Keratinocyte (primary cell): ENCODE measurements at places on chromosomes 1 and 21. TPM values are rescaled to one million over a fixed set of nuclear protein-coding genes. Genes with fewer than 3 reads are reported as not detected.

- H3K27me3 ChIP-seq, result no peaks in the 10 kb centered on the region
- DNase-seq, result no peak
- H3K36me3 ChIP-seq, result no peaks in the 10 kb centered on the region
- H3K4me3 ChIP-seq, result no peak overlapping the region
- no peaks in the 10 kb centered on the region for H3K4me1 ChIP-seq
Observed at GRCh38 chr1:70666381-70667140, 255.5 kb downstream of the CTH start.

DNA sequence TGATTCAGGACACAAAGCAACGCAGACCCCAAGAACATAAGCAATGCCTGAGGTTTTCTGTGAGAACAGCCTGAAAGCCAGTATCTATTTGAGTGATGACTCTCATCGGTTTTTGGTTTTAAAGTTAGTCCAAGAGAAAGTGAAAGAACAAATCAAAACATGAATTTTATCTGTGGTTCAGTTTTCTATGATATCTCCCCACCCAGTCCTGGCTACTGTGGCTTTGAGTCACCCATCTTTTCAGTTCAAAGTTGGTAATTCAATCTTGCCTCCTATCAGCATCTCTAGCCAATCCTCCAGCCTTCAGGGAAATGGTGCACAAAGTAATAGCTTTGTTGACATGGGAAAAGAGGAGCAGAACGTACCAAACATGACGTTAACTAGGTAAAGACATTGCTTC lies 40.5 kb upstream of the KRTAP19-8 start:
- no peak for DNase-seq
- no peak overlapping the region for H3K4me3 ChIP-seq
- no peaks in the 10 kb centered on the region for H3K4me1 ChIP-seq
- no peaks in the 10 kb centered on the region for H3K27me3 ChIP-seq
- no peak overlapping the region for H3K27ac ChIP-seq

- H3K27me3 ChIP-seq, result peaks cover 2% of the 10 kb centered on the region
- DNase-seq, result no peak
- H3K4me1 ChIP-seq, result no peaks in the 10 kb centered on the region
- H3K4me3 ChIP-seq, result no peak overlapping the region
- no peak overlapping the region for H3K27ac ChIP-seq
Observed at GRCh38 chr1:42046761-42047507, 106.3 kb upstream of the GUCA2B start.

GRCh38 chr21:45977396-45977795 lies 4.2 kb upstream of the COL6A1 start:
- H3K27ac ChIP-seq, result no peak overlapping the region
- H3K36me3 ChIP-seq, result no peaks in the 10 kb centered on the region
- no peak overlapping the region for H3K4me3 ChIP-seq
- H3K27me3 ChIP-seq, result peaks cover 40% of the 10 kb centered on the region
- DNase-seq, result no peak

Gene AADACL3
- polyA plus RNA-seq, result 0.03 TPM in 1 of 3 replicates, not detected in the others

GRCh38 chr1:59885160-59885832 lies 41.3 kb downstream of the CYP2J2 start:
- H3K27me3 ChIP-seq, result no peaks in the 10 kb centered on the region
- no peak for DNase-seq
- no peak overlapping the region for H3K27ac ChIP-seq

Gene DMRTA2
- polyA plus RNA-seq, result 0.01 TPM in 1 of 3 replicates, not detected in the others

GRCh38 chr1:10916991-10917390 lies 95.5 kb upstream of the TARDBP start:
- H3K36me3 ChIP-seq, result no peaks in the 10 kb centered on the region
- H3K27ac ChIP-seq, result no peak overlapping the region

DNA sequence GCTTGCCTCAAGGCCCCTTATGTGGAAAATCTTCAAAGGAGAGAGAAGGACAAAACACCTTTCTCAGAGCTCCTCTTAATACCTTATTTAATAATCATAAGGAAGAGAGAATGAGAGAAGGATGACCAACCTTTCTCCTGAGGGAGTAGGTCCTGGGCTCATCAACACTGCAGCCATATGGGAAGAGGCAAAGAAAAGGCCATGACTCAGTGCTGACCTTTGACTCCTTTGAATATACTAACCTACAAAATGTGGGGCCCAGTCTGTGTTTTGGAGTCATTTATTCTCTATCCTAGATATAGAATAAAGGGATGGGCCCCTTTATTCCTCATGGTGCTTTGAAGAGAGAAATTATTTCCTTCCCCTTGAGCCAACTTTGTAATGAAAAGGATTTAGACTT lies 38.3 kb downstream of the CAMSAP2 start:
- no peak overlapping the region for H3K27ac ChIP-seq
- DNase-seq, result no peak
- no peaks in the 10 kb centered on the region for H3K27me3 ChIP-seq
- peaks cover 22% of the 10 kb centered on the region for H3K4me1 ChIP-seq
- no peak overlapping the region for H3K4me3 ChIP-seq

GRCh38 chr1:156840186-156840897 lies 18.6 kb downstream of the INSRR start:
- no peak overlapping the region for H3K4me3 ChIP-seq
- H3K4me1 ChIP-seq, result peaks cover 2% of the 10 kb centered on the region
- H3K36me3 ChIP-seq, result no peaks in the 10 kb centered on the region
- H3K27me3 ChIP-seq, result peaks cover 55% of the 10 kb centered on the region

- no peak overlapping the region for H3K27ac ChIP-seq
- H3K36me3 ChIP-seq, result no peaks in the 10 kb centered on the region
- H3K27me3 ChIP-seq, result no peaks in the 10 kb centered on the region
- H3K4me3 ChIP-seq, result no peak overlapping the region
- no peaks in the 10 kb centered on the region for H3K4me1 ChIP-seq
Observed at GRCh38 chr1:108523829-108524228, 36.1 kb upstream of the EEIG2 start.

Gene ACBD3
- 32.0 to 43.1 TPM (median 39.1 TPM) in 3 replicates for polyA plus RNA-seq

Gene FMO4
- polyA plus RNA-seq, result 2.9 to 6.2 TPM (median 4.7 TPM) in 3 replicates

Gene TGFB2
- 9.0 to 22.3 TPM (median 21.5 TPM) in 3 replicates for polyA plus RNA-seq

GRCh38 chr1:233294913-233295236 lies 650 bp downstream of the PCNX2 start:
- H3K36me3 ChIP-seq, result peaks cover 1% of the 10 kb centered on the region
- H3K27me3 ChIP-seq, result no peaks in the 10 kb centered on the region
- peaks cover 35% of the 10 kb centered on the region for H3K4me1 ChIP-seq
- peak overlapping the region; percentile 81 for H3K4me3 ChIP-seq

GRCh38 chr1:243980471-243980870 lies 70.6 kb upstream of the ZBTB18 start:
- no peak overlapping the region for H3K4me3 ChIP-seq
- H3K4me1 ChIP-seq, result no peaks in the 10 kb centered on the region
- no peak for DNase-seq
- H3K27ac ChIP-seq, result no peak overlapping the region
- no peaks in the 10 kb centered on the region for H3K27me3 ChIP-seq
- no peaks in the 10 kb centered on the region for H3K36me3 ChIP-seq

Gene NUDT17
- 1.3 to 1.6 TPM (median 1.3 TPM) in 3 replicates for polyA plus RNA-seq

- H3K27ac ChIP-seq, result no peak overlapping the region
- no peaks in the 10 kb centered on the region for H3K36me3 ChIP-seq
- DNase-seq, result no peak
- no peaks in the 10 kb centered on the region for H3K4me1 ChIP-seq
Observed at GRCh38 chr1:200706111-200706814, 32.4 kb upstream of the CAMSAP2 start.

GRCh38 chr1:177984761-177985160 lies 14.9 kb upstream of the SEC16B start:
- H3K27ac ChIP-seq, result no peak overlapping the region
- H3K4me3 ChIP-seq, result no peak overlapping the region
- H3K27me3 ChIP-seq, result no peaks in the 10 kb centered on the region
- peaks cover 16% of the 10 kb centered on the region for H3K4me1 ChIP-seq
- no peaks in the 10 kb centered on the region for H3K36me3 ChIP-seq

GRCh38 chr1:175192111-175192629 lies 406 bp downstream of the KIAA0040 start:
- no peak for DNase-seq
- no peaks in the 10 kb centered on the region for H3K27me3 ChIP-seq
- H3K4me1 ChIP-seq, result peaks cover 65% of the 10 kb centered on the region
- peaks cover 4% of the 10 kb centered on the region for H3K36me3 ChIP-seq
- peak overlapping the region; percentile 92 for H3K4me3 ChIP-seq
- H3K27ac ChIP-seq, result peak overlapping the region; percentile 93

GRCh38 chr1:29144178-29144577 lies 20.5 kb upstream of the TMEM200B start:
- H3K4me3 ChIP-seq, result no peak overlapping the region
- peaks cover 6% of the 10 kb centered on the region for H3K36me3 ChIP-seq
- no peak overlapping the region for H3K27ac ChIP-seq
- no peaks in the 10 kb centered on the region for H3K27me3 ChIP-seq

- DNase-seq, result no peak
- H3K4me1 ChIP-seq, result peaks cover 4% of the 10 kb centered on the region
- H3K27ac ChIP-seq, result no peak overlapping the region
- H3K4me3 ChIP-seq, result no peak overlapping the region
Observed at GRCh38 chr1:22792396-22793160, 81.9 kb downstream of the EPHB2 start.

DNA sequence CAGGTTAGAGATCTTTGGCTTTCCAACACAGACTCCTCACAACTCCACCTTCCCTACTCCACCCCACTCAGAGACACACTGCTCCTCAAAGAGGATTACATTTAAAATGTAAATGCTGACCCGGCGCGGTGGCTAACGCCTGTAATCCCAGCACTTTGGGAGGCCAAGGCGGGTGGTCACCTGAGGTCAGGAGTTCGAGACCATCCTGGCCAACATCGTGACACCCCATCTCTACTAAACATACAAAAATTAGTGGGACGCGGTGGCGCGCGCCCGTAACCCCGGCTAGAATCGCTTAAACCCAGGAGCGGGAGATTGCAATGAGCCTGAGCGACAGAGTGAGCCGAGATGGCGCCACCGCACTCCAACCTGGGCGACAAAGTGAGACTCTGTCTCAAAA lies 1.8 kb upstream of the ANP32E start:
- no peaks in the 10 kb centered on the region for H3K27me3 ChIP-seq
- H3K4me3 ChIP-seq, result no peak overlapping the region
- H3K4me1 ChIP-seq, result peaks cover 16% of the 10 kb centered on the region
- H3K27ac ChIP-seq, result no peak overlapping the region
- no peak for DNase-seq
- no peaks in the 10 kb centered on the region for H3K36me3 ChIP-seq
